ENCODE measurements at places on chromosomes 7 and 10. TPM values are rescaled to one million over a fixed set of nuclear protein-coding genes. Genes with fewer than 3 reads are reported as not detected.
A peak's percentile ranks its signal among the peaks of the same experiment; 100 is the strongest.

HOXA4 gene
- polyA plus RNA-seq = 38.3 TPM

GNG11 gene
- polyA plus RNA-seq = 60.7 TPM

MRLN gene
- polyA plus RNA-seq = 0.74 TPM

GRCh38 chr10:34386921-34387320, 428.2 kb downstream of the PARD3 start:
- peak; percentile 71 for DNase-seq

LIPF gene
- polyA plus RNA-seq = 0.12 TPM

DNA sequence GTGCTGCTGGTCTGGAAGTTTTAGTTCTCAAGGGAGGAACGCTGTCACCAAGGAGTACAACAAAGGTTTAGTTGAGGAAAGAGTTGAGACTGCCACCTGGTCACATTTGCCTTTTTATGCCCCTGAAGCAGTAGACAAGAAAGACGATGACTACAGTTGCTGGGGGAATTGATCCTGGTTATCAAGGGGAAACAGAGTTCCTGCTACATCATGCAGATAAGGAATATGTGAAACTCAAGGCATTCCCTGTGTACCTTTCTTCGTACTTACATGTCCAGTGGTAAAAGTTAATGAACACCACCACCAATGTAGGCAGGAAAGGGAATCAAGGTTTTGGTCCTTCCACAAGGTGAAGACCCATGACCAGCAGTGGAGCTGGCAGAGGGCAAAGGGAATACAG, 31.8 kb downstream of the SLC35B4 start:
- no peak for DNase-seq

DNA sequence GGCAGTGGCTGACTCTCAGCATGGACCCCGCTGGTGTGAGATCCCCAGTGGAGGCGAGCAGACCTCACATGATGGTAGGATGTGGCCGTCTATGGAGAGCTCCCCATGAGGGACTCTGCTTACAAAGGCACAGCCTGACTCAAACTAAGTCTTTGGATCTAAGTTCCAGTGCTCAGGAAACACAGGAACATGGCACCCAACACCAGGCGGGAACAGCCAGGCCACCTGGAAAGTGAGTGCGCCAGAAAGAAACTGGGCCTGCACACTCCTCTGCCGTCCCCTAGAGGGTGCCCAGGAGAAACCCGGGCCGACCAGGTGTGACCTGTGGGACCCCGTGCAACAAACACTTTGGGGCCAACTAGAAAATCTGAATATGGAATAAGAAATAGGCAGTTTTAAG, 10.0 kb downstream of the PITRM1 start:
- DNase-seq = no peak

GRCh38 chr7:131365838-131366237, 38.2 kb downstream of the MKLN1 start:
- DNase-seq = no peak

- no peak for DNase-seq
Measured at GRCh38 chr10:110310741-110311140, 6.0 kb upstream of the SMNDC1 start.
